ENCODE measurements at places on chromosomes 12 and 14. TPM values are rescaled to one million over a fixed set of nuclear protein-coding genes. Genes with fewer than 3 reads are reported as not detected.

Gene DCAF11
- 53.4 TPM for total RNA-seq

Gene TMPRSS12
- total RNA-seq, result not detected

Gene GPN3
- 22.7 TPM for total RNA-seq

Gene ZCCHC8
- 31.3 TPM for total RNA-seq

Gene MPHOSPH9
- 64.6 TPM for total RNA-seq

Gene PLA2G1B
- not detected for total RNA-seq

Gene POLE2
- 11.4 TPM for total RNA-seq

Gene TMEM120B
- 9.7 TPM for total RNA-seq

Gene FOXG1
- total RNA-seq, result not detected

Gene TMEM179
- total RNA-seq, result 0.19 TPM

Gene RNF212B
- total RNA-seq, result not detected

Gene KRT85
- total RNA-seq, result not detected

Gene TAS2R42
- total RNA-seq, result not detected

Gene PLEKHG7
- total RNA-seq, result not detected

Gene CHGA
- not detected for total RNA-seq

Gene C12orf50
- not detected for total RNA-seq

Gene ZDHHC22
- not detected for total RNA-seq

Gene TMEM121
- 15.5 TPM for total RNA-seq

Gene CDH24
- total RNA-seq, result 7.8 TPM

Gene BDKRB1
- total RNA-seq, result not detected

Gene LBHD2
- not detected for total RNA-seq

Gene OR11H12
- total RNA-seq, result not detected

Gene PLXNC1
- 0.83 TPM for total RNA-seq

Gene TPH2
- total RNA-seq, result not detected

Gene NELL2
- total RNA-seq, result 4.5 TPM

Gene GUCY2C
- not detected for total RNA-seq

Gene OTOGL
- not detected for total RNA-seq

Gene CCNK
- 9.0 TPM for total RNA-seq

Gene DCD
- not detected for total RNA-seq

Gene KRT3
- not detected for total RNA-seq

Gene CLEC9A
- total RNA-seq, result not detected

Gene GOLT1B
- total RNA-seq, result 22.1 TPM

Gene PLEKHD1
- total RNA-seq, result 0.05 TPM

Gene C1RL
- 13.2 TPM for total RNA-seq

Gene ERP27
- not detected for total RNA-seq

Gene C12orf57
- total RNA-seq, result 295 TPM

Gene KLRC4
- total RNA-seq, result not detected

Gene KRT78
- not detected for total RNA-seq

Gene AICDA
- not detected for total RNA-seq

Gene GPRC5A
- total RNA-seq, result 112 TPM

Gene DLK1
- total RNA-seq, result not detected

Gene ASCL1
- not detected for total RNA-seq

Gene C1S
- total RNA-seq, result 4.3 TPM

Gene GPR137C
- total RNA-seq, result not detected

Gene RND1
- total RNA-seq, result 0.48 TPM

Gene HNF1A
- total RNA-seq, result not detected

Gene KRT86
- 3.0 TPM for total RNA-seq

Gene DACT1
- 2.8 TPM for total RNA-seq

Gene PRIM1
- 38.0 TPM for total RNA-seq

Gene USP15
- total RNA-seq, result 55.8 TPM

Gene NTN4
- 21.4 TPM for total RNA-seq

Gene CD27
- not detected for total RNA-seq

Gene SCFD1
- total RNA-seq, result 48.6 TPM

Gene CD163
- total RNA-seq, result not detected

Gene DAO
- not detected for total RNA-seq

Gene SLC25A21
- 0.82 TPM for total RNA-seq

Gene MANSC1
- 7.0 TPM for total RNA-seq

Gene CEBPE
- not detected for total RNA-seq

Measured in A375 (cell line).